Fibroblast of skin of right biceps (primary cell): ENCODE measurements at places on chromosomes 1 and 21.

DNA sequence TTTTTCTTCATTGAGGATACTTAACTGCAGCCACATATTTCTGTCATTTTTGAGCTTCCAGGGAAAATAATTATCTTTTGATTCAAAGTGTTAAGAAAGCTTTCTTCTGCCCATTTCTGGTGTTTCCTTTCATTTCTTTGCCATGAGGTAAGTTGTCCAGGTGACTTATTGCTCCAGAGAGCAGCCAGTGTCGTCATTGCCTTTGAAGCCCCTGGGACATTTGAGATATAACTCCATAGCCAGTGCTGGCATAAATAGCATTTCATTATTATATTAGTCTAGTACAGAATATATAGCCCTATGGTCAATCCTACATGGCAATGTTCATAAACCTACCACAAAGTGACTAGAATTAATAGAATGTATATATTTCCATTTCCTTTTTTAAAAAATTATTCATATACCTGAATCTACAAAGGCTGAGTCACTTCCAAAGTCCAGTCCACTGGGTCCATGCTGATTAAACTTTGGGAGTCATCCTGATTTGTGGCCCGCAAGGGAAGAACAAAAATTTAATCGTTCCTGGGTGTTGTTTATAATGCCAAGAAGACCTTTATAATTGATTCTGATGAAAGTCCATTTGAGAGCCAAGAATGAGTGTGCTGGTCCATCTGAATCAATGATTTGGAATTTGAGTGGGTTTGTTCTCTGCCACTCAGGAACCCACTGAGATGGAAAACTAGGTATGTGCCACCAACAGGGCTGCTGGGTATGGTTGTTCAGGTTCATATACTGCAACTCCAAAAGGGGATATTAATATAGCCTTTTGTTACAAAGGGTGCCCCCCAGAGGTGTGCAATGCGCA, 221.8 kb upstream of the PLXNA2 start:
- no peak for DNase-seq

- DNase-seq = no peak
These were observed 407.9 kb upstream of the LYPLAL1 start for GRCh38 chr1:218765753-218766152.

DNA sequence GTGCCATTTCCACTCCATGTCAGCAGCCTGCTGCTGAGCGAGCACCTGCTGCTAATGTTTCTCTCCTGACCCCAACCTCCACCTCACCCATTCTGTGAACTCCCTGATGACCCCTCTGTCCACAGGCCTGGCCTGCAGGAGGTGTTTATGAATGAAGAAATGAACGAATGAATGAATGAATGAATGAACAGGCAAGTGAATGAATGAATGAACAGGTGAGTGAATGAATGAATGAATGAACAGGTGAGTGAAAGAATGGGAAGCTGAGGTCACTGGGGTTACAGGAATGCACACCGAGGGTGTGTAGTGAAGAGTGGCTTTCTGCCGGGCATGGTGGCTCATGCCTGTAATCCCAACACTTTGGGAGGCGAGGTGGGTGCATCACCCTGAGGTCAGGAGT, 173.4 kb downstream of the IGSF21 start:
- DNase-seq = no peak

GRCh38 chr1:235907897-235908240, 41.2 kb upstream of the LYST start:
- no peak for DNase-seq

DNA sequence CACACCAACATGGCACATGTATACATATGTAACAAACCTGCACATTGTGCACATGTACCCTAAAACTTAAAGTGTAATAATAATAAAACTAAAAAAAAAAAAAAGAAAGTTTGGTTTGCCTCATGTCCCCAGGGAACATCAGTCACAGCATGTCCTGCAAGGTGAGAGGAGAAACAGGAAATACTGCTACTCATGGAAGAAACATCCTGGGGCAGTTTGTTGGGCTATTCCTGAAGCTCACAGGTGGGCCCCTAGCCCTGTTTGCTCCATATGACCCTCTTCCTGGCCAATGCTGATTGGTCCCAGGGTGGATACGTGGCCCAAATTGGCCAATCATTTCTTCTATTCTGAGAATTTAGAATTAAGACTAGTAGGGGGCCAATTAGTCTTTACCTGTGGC, 103.4 kb upstream of the ADAR start:
- no peak for DNase-seq

DNA sequence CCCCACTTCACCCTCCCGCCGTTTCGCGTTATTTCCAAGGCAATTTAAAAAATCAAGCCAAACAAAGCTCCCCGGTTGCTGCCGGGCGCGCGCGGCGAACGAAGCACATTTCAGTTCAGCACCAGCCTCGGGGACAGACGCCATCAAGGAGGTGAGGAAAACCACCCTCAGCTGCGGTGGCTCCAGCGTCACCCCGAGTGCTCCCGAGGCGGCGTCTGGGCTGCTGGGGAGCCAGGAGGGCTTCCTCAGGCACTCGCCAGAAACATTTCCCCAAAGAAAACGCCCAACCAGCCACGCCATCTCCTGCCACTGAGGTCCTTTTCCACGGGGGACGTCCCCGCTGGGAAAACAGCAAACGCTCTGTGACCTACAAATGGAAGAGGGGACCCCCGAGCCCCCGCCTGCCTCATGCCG, 623 bp downstream of the GNG4 start:
- peak; percentile 70 for DNase-seq

GRCh38 chr1:14996133-14997050, 157.2 kb upstream of the TMEM51 start:
- peak; percentile 86 for DNase-seq

GRCh38 chr1:210373878-210374599, 45.3 kb downstream of the HHAT start:
- peak; percentile 99 for DNase-seq

DNA sequence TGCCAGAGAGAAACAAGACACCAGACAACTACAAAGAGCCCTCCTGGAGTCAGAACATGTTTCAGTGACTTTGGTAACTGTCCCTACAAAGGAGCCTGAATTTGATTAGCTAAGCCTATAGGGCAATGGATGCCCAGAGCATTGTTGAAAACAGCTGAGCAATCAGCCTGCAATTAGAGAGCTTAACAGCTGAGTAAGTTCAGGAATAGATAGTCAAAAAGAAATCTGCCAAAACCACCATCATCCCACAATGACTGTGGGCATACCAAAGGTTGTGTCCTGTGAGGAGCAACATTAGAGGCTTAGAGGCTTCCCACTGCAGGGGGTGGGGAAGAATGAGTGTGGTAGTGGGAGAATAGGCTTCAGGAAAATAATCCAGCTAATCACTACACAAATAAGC, 32.1 kb downstream of the SH3BP5L start:
- no peak for DNase-seq

DNA sequence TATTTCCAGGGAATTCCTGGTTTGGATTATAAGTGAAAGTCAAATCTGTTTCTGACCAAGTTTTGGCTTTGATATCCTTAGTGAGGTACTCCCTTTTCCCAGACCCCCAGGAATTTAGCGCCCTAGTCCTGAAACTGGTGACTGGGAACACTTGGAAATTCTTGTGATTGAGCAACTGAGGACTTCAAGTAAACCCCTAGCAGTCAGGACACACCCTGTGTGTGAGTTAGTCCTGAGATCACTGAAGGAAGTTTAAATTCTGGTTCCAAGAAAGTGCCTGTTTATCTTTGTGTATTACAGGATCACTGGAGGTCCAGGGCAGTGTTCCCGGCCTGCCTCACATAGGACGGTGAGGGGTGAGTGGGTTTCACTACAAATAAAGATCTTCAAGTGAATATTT, 95.1 kb upstream of the F3 start:
- peak; percentile 71 for DNase-seq

DNA sequence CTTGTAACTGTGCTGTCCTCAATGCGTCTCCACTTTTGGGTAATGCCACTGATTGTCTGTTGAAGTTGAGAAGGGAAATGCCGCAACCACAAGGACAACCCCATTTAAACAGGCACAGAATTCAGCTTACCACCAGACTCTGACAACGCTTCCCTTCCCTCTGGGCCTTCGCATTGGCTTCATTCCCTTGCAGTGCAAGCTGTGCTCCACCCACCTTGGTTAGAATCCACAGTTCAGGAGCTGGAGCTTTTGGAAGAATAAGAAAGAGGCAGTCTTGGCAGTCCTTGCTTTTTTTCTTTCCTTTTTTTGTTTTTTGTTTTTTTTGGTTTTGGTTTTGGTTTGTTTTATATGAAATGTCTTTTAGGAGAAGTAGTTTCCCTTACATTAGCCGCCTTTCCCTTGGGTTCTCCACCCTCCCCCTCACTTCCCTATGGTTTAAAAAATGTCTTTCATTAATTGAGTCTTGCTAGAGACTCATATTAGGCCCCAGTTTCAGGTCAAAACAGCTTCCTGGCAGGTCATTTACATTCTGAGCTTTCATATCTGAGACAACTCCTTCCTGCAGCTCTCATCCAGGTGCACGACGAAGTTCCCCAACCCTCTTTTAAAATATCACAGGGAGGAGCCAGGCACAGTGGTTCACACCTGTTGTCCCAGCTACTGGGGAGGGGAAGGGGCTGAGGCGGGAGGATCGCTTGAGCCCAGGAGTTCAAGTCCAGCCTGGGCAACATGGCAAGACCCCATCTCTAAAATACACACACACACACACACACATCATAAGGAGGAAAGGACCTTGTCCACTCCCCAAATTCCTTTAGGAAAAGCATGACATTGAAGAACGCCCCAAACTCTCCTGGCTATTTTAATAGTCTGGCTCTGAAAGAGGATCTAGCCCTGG, 20.7 kb upstream of the LAX1 start:
- peak; percentile 22 for DNase-seq

GRCh38 chr21:35965699-35966098, 94.6 kb downstream of the SETD4 start:
- DNase-seq = no peak

- DNase-seq = peak; percentile 59
These were observed 64.0 kb upstream of the KCNK2 start for GRCh38 chr1:215018555-215018954.

DNA sequence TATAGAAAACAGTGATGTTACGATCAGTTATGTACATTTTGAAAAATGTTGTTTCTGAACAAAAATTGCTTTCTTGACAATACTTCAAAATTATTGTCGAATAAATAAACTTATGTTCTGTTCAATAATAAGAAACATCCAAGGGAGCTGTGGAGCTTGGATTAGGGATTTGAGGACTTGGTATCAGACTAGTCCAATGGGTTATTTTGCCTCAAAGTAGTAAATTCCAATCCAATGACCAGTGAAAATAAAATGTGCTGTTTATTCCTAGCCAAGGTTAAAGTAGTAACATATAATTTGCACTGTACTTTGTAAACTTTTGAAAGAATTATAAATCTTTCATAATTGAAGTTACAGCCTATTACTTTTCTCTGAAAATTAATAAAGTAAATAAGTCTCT, 79.1 kb upstream of the IVNS1ABP start:
- no peak for DNase-seq

- DNase-seq = no peak
These were observed 11.8 kb downstream of the AGT start for GRCh38 chr1:230701895-230702768.

- DNase-seq = no peak
These were observed 47.4 kb upstream of the FOXD3 start for GRCh38 chr1:63274979-63275378.

DNA sequence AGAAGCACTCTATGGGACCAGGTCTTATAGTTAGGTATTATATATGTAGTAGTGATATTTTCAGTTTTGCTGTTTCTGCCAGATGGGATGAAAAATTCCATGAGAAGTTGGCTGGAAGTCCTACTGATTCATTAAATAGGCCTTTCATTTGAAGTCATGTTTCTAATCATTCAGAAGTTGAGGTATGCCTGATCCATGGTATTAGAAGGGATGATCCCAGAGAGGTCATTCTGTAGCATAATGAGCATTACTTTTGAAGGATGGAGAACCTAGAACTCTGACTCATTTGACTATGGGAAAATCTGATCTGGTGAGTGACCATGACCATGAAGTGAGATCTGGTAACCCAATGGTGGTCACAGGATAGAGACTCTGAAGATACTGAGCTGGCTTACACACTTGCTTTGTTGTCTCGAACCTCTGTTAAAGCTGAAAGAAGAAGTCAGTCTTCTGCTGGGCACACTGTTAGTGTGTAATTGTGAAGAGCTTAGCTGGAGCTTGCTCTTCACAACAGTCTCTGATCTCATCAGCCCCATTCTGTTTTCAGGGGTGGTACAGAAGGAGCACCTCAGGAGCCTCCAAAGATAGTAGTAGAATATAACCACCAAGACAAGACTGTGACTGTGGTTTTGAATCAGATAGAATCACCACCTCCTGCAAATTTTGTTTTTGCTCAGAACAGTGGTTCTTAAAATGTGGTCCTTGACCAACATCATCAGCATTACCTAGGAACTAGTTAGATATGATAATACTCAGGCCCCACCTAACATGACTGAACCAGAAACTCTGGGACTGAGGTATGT, 9.0 kb downstream of the MGST3 start:
- DNase-seq = peak; percentile 37

GRCh38 chr1:15758343-15758931, at the start of gene FBLIM1:
TSS of gene FBLIM1 (plus strand) at chr1:15758795. CDS start at chr1:15764984, 6,189 bp downstream.
- DNase-seq = peak; percentile 48

DNA sequence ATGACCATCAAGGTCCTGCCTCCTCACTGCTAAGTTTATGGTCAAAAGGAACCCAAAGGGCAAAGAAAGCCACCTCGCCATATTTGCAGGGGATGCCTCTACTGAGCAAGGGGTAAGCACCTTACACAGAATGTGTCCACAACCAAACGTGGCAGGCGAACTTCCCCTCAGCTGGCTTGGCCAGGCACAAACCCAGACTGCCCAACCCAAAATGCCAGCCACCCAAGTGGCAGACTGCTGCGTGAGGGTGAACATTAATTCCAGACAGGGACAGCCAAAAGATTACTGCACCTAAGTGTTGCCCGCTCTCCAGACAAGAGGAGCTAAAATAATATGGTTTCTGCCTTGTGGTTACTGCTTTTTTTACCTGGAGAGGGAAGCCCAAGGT, 16.0 kb downstream of the ZNF697 start:
- DNase-seq = no peak

- DNase-seq = peak; percentile 92
These were observed 61.4 kb downstream of the OLFML2B start for GRCh38 chr1:161962091-161962887.

DNA sequence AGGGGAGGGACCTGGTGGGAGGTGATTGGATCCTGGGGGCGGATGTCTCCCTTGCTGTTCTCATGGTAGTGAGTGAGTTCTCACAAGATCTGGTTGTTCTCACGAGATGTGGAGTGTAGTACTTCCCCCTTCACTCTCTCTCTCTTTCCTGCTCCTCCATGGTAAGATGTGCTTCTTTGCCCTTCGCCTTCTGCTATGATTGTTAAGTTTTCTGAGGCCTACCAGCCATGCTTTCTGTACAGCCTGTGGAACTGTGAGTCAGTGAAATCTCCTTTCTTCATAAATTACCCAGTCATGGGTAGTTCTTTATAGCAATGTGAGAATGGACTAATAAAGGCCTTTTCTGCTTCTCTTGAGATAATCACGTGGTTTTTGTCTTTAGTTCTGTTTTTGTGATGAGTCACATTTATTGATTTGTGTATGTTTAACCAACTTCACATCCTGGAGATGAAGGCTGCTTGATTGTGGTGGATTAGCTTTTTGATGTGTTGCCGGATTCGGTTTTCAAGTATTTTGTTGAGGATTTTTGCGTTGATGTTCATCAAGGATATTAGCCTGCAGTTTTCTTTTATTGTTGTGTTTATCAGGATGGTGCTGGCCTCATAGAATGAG, 45.5 kb downstream of the RABGAP1L start:
- peak; percentile 8 for DNase-seq

- DNase-seq = no peak
These were observed 1397.0 kb upstream of the ADGRL4 start for GRCh38 chr1:80403471-80403893.

- DNase-seq = no peak
These were observed 59.9 kb downstream of the SPSB1 start for GRCh38 chr1:9352377-9353134.

- no peak for DNase-seq
These were observed 41.3 kb upstream of the CR2 start for GRCh38 chr1:207412845-207413244.

- no peak for DNase-seq
These were observed 324.9 kb upstream of the DAB1 start for GRCh38 chr1:57748719-57749118.
